Activated CD8-positive, alpha-beta T cell treated with anti-CD3 and anti-CD28 coated beads for 36 hours (primary cell): ENCODE measurements at places on chromosomes 3 and 15.

DNA sequence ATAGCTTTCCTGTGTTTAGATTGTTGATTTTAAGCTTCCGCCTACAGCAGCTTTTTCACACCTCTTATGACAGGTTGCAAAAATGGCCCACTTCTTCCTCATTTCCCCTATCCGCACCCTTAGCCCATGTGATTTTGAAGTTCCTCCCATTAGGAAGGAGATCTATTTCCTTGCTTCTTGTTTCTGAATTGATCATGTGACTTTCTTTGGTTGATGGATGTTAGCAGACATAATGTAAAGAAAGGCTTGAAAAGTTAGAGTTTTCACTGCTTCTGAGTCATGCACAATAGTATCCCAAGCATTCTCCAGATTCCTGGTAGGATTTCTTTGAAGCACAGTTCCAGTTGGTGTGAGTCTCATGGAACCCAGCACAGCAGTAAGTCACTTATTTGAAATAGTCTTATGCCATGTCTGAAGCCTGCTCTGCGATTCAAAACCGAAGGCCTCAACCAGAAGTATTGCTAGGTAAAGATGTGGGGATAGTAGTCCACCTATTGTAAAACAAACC is 76.6 kb downstream of the EDEM1 start:
- no peak for DNase-seq

DNA sequence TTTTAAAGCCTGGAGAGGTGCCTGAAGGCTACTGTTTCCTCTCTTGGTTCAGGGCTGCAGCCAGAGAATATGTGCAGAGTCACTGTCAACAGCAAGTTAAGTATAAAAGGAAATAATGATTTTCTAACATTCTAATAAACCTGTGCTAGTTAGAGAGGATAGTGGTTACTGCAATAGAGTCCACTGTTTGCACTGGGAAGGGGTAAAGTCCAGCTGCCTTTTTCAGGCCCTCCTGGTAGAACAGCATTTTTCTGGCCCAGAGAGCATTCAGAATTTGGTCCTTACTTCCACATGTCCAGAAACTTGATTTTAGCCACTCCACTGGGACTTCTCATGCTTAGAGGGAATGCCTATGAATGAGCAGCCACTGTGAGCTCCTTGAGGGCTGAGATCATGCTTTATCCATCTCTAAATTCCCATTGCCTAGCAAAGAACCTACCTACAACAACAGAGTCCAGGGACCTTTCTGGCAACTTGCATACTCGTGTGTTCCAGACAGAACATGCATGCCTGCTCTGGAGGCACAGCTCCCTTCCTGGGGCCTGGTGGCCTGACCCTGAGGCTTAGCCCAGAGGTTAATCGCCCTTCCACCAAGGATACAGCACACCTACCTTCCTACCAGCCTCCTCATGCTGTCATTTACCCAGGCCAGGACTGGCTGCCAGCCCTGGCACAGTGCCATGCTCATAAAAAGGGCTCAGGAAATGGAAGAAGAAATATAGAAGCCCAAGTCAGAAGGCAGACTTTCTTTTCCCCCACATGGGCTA is 50.3 kb upstream of the ATP13A3 start:
- DNase-seq: no peak

DNA sequence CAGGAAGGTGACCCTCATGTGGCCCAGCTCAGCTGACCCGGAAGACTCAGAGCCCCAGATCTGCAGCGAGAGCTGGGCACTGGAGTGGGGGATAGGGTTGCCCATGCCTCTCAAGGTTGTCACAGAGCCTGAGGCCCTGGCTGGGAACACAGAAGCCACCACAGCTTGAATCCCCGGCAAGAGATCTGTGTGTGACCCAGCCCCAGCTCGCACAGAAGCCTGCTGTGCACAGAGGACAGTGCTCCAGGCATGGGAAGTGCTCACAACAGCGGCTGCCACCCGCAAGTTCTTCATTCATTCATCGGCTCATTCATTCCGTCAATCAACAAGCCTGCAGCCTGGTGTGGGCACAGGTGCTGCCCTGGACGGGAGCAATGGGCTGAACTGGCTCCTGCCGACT is 36.4 kb downstream of the DNAJB8 start:
- DNase-seq: no peak

DNA sequence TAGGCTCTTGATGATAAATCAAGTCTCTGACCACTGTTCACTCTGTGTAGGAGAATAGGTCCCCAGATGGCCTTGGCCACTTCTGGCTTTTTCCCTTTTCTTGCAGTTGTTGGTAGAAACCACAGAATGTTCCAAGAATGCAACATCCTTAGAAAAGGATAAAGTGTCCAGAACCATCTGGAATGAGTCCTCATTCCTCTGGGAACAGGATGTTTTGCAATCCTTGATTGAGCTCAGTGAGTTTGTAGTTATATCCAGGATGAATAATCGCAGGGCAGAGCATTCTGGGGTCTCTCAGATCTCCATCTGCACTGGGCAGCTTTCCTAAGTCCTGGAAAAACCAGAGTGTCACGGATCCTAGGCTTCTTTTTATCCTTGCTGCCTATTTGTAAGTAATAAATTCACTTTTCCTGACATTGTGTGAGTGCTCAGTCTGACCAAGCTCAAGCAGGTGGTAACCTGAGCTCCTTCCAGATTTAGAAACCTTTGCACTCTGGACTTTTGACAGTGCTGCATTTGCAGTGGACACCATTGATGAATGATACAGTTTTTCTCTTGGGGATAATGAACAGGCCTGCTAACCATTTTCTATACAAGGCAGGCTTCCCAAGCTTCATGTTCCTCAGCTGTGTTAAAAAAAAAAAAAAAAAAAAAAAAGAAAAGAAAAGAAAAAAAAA is 1028.6 kb downstream of the OTOL1 start:
- DNase-seq: no peak

- no peak for DNase-seq
Observed at GRCh38 chr3:168844472-168844871, 748.7 kb upstream of the GOLIM4 start.

GRCh38 chr3:141851411-141851810 is 25.0 kb upstream of the ATP1B3 start:
- DNase-seq: no peak

DNA sequence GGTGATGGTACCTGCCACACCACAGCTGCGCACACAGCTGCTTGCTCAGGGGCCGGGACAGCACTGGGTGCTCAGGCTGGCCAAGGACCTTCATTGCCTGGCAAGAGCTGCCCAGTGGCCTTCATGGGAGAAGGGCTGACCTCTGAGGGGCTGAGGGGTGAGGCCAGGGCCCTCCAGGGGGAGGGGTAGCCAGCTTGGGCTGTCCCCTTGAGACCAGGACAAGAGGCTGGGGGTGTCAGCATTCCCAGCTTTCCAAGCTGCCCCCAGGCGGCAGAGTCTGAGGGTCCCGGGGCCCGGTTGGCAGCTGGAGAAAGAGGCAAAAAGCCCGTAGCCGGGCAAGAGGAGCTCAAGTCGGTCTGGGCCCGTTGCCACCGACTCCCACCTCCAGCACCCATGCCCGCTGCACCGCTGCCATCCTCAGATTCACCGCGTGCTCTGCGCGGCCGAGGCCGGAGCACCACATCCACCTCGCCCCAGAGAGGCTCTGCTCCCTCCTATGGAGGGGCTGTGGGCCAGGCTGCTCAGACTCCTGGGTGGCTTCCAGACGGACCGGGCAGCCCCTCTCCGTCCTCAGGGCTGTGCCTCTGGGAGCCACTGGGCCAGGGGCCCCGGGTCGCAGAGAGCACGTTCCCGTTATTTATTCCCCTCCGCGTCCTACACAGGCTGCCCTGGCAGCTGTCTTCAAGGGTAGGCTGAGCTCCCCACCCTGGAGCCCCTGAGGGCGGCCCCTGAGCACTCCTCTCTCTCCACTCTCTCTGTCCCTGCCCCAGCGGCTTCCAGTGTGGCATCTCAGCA is 51.5 kb downstream of the PLXNA1 start:
- DNase-seq: no peak

DNA sequence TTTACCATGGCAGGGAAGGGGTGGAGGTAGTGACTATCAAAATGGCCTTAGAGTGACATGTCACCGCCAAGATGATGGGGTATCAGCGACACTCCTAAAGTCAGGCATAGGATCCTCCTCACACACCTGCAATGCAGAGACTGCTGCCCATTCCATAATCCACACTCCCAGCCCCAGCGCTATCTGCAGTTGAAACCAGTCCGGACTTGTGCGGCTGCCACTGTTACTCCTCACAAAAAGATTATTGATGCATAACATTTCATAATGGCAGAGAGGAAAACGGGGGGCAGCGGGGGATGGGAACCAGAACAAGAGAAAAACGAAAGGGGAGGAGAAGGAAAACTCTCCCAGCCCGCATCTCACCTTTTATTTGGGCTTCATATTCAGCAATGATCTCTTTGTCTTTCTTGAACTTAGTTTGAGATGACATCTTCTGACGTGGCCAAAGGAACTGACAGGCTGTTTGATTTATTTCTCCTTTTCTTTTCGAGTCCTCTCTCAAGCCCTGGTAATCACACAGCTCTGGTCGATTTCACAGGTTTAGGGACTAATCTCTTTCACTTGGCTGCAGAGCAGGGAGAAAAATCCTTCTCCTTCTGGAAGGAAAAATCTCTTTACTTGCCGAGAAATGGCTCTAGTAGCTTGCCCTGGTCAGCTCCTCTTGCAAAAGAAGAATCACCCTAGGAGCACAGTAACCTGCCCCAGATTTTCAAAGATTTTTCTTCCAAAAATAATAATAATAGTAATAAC is 749 bp downstream of the SRGAP3 start:
- DNase-seq: no peak

DNA sequence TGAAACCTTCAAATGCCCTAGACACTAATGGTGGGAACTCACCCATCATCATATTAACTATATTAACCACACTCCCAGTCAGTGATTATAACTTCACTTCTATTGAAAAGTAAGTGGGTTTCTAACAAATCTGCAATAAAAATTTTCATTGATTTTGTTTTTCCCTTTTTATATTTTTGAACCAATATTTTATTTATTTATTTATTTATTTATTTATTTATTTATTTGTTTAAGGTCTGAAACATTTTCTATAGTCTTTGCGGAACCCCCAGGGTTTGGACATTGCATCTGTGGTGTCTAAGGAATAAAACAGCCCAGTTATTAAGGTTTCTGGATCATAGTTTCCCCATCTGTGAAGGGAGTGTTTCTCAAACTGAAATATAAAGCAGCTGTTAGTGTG is 16.2 kb upstream of the PLCL2 start:
- DNase-seq: no peak

DNA sequence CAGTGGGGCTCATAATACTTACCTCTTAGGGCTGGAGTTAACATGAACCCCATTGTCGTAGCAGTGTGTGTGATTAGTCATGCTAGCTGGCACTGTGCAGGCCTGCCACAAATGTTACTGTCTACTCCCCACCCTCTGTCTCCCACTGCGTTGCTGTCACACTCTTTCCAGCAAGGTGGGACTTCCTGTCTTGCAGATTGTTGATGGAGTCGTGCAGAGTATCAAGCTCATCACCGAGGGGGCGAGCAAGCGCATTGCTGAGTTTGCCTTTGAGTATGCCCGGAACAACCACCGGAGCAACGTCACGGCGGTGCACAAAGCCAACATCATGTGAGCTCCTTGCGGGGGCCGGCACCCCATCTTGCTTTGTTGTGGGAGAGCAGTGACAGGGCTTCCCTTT is 12.9 kb downstream of the IDH3A start:
- peak; percentile 68 for DNase-seq
